SK-N-MC (cell line): ENCODE measurements at places on chromosomes 11 and 22.

DNA sequence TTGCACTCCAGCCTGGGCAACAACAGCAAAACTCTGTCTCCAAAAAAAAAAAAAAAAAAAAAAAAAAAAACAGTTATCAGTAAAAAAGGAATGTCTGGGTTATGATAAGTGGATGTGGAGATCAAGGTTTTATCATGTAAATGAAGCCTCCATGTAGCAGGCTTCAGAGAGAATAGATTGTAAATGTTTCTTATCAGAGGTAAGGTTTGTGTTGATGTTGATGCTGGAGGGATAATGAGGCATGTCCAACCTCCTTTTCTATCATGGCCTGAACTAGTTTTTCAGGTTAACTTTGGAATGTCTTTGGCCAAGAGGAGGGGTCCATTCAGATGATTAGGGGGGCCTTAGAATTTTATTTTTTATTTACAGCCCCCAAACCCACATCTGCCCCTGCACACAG is 35.4 kb upstream of the TREH start:
- no peak for DNase-seq

- DNase-seq = no peak
Measured at GRCh38 chr22:23000657-23001347, 69.5 kb upstream of the GNAZ start.

- no peak for DNase-seq
Measured at GRCh38 chr11:5421811-5422210, at the start of gene OR51Q1. TSS of gene OR51Q1 (plus strand) at chr11:5422111. CDS start at chr11:5422201, 90 bp downstream.

DNA sequence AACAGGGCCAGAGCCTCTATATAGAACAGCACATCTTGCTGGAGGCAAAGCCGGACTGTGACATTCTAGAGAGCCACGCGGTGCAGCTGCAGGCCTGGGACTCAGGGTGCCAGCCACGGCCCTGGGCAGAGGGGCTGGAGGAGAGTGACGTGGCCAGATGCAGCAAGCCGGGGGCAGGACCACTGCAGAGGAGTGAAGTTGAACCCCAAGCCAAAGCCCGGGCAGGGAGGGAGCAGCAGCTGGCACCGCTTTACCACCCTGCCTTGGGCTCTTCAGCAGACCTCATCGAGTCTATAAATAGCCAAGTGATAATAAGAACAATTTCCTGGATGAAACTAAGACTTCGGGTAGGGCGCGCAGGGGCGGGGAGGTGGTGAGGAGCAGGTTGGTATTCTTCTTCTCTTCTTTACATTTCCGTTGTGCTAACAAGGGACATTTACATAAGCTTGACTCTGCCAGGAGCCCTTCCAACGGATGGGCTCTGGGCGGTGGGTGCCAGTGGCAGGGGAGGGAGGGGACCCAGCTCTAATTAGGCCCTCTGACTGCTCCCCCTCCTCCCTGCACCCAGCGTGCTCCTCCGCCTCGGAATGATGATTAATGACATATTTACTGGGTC is 110.2 kb downstream of the ST3GAL4 start:
- no peak for DNase-seq

- no peak for DNase-seq
Measured at GRCh38 chr22:42893371-42894150, 36.5 kb upstream of the ARFGAP3 start.

- DNase-seq = no peak
Measured at GRCh38 chr11:120186774-120187591, 23.8 kb upstream of the OAF start.
